ENCODE measurements at places on chromosomes 7 and 10. TPM values are rescaled to one million over a fixed set of nuclear protein-coding genes. Genes with fewer than 3 reads are reported as not detected.

The MKRN1 gene
- polyA plus RNA-seq: 124 TPM

The CYP2C8 gene
- 0.80 TPM for polyA plus RNA-seq

The SRGN gene
- 67.3 TPM for polyA plus RNA-seq

The ASB4 gene
- 0.23 TPM for polyA plus RNA-seq

The GSDME gene
- polyA plus RNA-seq: 29.2 TPM

The ELAPOR2 gene
- polyA plus RNA-seq: 11.3 TPM

The PON1 gene
- 0.83 TPM for polyA plus RNA-seq

The SMKR1 gene
- 0.67 TPM for polyA plus RNA-seq

Measured in ovary (tissue), 10 donors.